ENCODE measurements at places on chromosomes 13 and 19. TPM values are rescaled to one million over a fixed set of nuclear protein-coding genes. Genes with fewer than 3 reads are reported as not detected.

- no peaks in the 10 kb centered on the region for H3K36me3 ChIP-seq
- no peak overlapping the region for H3K27ac ChIP-seq
- H3K4me1 ChIP-seq: peaks cover 5% of the 10 kb centered on the region
- H3K4me3 ChIP-seq: no peak overlapping the region
- peaks cover 47% of the 10 kb centered on the region for H3K27me3 ChIP-seq
- DNase-seq: no peak
Observed at GRCh38 chr13:39129213-39129612, 91.0 kb downstream of the NHLRC3 start.

- H3K27ac ChIP-seq: no peak overlapping the region
- no peak for DNase-seq
- H3K36me3 ChIP-seq: no peaks in the 10 kb centered on the region
- H3K27me3 ChIP-seq: no peaks in the 10 kb centered on the region
- H3K4me1 ChIP-seq: no peaks in the 10 kb centered on the region
- H3K4me3 ChIP-seq: no peak overlapping the region
Observed at GRCh38 chr13:68368922-68369321, 1138.8 kb upstream of the PCDH9 start.

DNA sequence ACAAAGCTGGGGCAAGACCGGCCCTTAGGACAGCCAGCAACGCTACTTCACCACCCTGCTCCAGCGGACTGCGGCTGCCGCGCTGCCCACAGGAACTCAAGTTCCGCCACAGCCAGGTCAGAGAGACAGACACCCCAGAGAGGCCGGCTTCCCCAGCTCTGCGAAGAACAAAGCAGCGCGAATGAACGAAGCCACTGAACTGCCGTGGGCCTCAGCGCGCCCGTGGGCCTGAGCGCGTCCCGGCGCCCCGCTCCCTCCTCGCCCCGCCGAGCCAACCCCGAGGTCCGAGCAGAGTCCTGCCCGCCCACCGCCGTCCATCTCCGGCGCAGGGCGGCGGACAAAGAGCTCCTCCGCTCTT is 158.4 kb downstream of the RNF17 start:
- H3K36me3 ChIP-seq: no peaks in the 10 kb centered on the region
- H3K27me3 ChIP-seq: no peaks in the 10 kb centered on the region
- peaks cover 14% of the 10 kb centered on the region for H3K4me1 ChIP-seq
- DNase-seq: no peak
- peak overlapping the region; percentile 95 for H3K27ac ChIP-seq

- H3K27ac ChIP-seq: no peak overlapping the region
- no peak overlapping the region for H3K4me3 ChIP-seq
- H3K4me1 ChIP-seq: no peaks in the 10 kb centered on the region
Observed at GRCh38 chr19:5356918-5357317, 16.3 kb upstream of the PTPRS start.

DNA sequence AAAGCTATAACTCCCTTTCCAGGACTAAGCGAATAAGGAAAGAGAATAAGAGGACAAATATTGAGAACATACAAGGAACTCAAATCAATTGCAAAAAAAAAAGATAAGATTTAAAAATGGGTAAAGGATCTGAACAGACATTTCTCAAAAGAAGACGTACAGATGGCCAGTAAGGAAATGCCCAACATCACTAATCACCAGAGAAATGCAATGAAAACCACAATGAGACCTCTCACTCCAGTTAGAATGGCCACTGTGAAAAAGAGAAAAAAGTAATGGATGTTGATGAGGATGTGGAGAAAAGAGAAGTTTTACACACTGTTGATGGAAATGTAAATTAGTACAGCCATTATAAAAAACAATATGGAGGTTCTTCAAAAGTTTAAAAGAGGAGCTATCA is 63.8 kb downstream of the VWA8 start:
- H3K4me3 ChIP-seq: no peak overlapping the region
- DNase-seq: no peak
- H3K27ac ChIP-seq: no peak overlapping the region

DNA sequence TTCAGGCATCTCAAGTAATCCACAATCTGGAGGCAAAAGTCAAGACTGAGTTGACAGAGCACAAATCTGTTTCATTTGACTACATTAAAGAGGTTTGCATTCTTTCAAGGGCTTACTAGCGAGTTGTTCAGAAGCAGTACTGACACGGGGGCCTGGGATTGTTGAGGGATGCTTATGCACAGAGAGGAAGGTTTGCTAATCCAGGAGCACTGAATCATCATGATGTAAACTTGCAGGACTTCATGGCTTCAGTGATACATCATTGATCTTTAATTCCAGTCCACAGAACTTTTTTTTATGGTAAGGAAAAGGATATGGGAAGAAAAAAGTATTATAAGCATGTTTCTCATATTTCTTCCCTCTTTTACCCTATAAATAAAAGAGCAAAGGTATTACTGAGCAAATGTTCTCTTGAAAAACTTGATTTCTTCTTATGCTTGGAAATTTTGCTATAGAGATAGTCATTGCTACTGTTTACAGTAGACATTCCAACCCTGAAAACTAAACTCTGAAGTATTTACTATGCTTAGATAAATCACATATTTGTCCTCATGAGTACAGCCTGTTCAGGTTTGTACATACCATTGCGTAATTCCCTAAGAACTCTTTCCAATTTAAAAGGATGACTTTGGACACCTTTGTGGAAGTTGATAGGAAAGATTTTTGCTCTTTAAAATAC is 65.8 kb upstream of the KPNA3 start:
- H3K27ac ChIP-seq: no peak overlapping the region
- peaks cover 3% of the 10 kb centered on the region for H3K36me3 ChIP-seq
- DNase-seq: no peak
- H3K27me3 ChIP-seq: no peaks in the 10 kb centered on the region

DNA sequence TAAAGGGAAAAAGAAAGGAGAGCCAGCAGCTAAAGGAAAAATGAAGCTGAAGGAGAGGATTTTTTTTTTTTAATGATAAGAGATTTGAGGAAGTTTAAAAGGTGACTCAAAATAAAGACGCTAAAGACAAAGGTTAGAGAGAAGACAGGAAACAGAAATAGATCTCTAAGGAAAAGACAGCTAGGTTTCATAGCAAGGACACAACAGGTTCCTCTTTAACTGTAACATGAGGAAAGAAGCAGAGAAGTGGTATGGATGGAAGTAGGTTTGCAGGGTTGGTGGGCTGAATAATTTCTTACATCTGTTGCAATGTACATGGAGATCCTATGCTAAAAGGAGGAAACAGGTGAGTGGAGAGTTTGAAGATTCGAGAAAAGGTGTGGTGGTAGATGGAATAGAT is 107.5 kb downstream of the MYCBP2 start:
- peaks cover 17% of the 10 kb centered on the region for H3K4me1 ChIP-seq
- H3K36me3 ChIP-seq: peaks cover 35% of the 10 kb centered on the region
- H3K27me3 ChIP-seq: no peaks in the 10 kb centered on the region
- no peak overlapping the region for H3K27ac ChIP-seq
- DNase-seq: no peak
- no peak overlapping the region for H3K4me3 ChIP-seq

- no peak overlapping the region for H3K27ac ChIP-seq
- H3K36me3 ChIP-seq: peaks cover 4% of the 10 kb centered on the region
- H3K27me3 ChIP-seq: no peaks in the 10 kb centered on the region
- H3K4me3 ChIP-seq: no peak overlapping the region
Observed at GRCh38 chr13:51632591-51633362, 48.5 kb downstream of the WDFY2 start.

GRCh38 chr19:2226840-2227360 is 9.2 kb downstream of the PLEKHJ1 start:
- DNase-seq: no peak
- H3K27ac ChIP-seq: no peak overlapping the region
- H3K36me3 ChIP-seq: peaks cover 18% of the 10 kb centered on the region
- H3K4me1 ChIP-seq: peaks cover 6% of the 10 kb centered on the region
- no peaks in the 10 kb centered on the region for H3K27me3 ChIP-seq
- H3K4me3 ChIP-seq: no peak overlapping the region

- DNase-seq: no peak
- no peak overlapping the region for H3K4me3 ChIP-seq
- H3K27me3 ChIP-seq: peaks cover 19% of the 10 kb centered on the region
- H3K36me3 ChIP-seq: no peaks in the 10 kb centered on the region
- H3K4me1 ChIP-seq: no peaks in the 10 kb centered on the region
- H3K27ac ChIP-seq: no peak overlapping the region
Observed at GRCh38 chr19:47839913-47840312, 18.2 kb downstream of the CRX start.

- no peak for DNase-seq
- H3K27ac ChIP-seq: no peak overlapping the region
- no peaks in the 10 kb centered on the region for H3K4me1 ChIP-seq
- H3K36me3 ChIP-seq: no peaks in the 10 kb centered on the region
- no peak overlapping the region for H3K4me3 ChIP-seq
- H3K27me3 ChIP-seq: no peaks in the 10 kb centered on the region
Observed at GRCh38 chr13:91946498-91947070, 548.2 kb downstream of the GPC5 start.

DNA sequence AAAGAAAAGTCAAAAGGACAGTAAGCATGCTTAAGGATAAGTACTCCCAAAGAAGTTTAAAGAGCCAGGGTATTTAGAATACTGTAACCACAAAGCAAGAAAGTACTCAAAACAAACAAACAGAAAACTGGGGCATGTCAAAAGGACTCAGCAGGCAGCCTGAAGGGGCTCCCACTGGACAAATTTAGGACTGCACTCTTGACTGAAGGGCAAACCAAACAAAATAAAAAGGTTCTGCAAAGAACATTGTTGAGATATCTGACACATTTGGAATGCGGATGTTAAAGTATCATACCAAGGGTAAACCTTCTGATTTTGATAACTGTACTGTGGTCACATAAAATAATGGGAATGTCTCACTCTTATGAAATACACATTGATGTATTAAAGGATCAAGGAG is 157.4 kb downstream of the TNFSF13B start:
- H3K27ac ChIP-seq: no peak overlapping the region
- H3K4me3 ChIP-seq: no peak overlapping the region
- H3K36me3 ChIP-seq: no peaks in the 10 kb centered on the region
- no peaks in the 10 kb centered on the region for H3K4me1 ChIP-seq
- no peaks in the 10 kb centered on the region for H3K27me3 ChIP-seq

DNA sequence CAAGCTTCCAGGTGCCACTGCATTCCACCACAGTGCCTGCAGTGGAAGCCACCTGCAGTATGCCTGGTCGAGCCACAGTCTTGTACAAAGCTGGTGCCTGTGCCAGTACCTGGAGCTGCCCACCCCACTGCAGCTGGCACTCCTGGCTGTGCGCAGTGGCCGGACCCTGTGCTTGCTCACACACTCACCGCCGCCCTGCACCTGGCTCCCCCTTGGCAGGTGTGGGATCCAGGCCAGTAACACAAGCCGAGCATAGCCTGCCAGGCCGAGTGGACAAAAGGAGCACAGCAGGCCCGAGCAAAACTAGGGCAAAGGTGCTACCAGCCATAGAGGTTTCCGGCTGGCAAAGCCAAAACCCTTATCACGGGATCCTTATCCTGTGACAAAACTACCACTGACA is 18.5 kb downstream of the UGGT2 start:
- H3K4me1 ChIP-seq: no peaks in the 10 kb centered on the region
- H3K27ac ChIP-seq: no peak overlapping the region
- no peak overlapping the region for H3K4me3 ChIP-seq
- no peaks in the 10 kb centered on the region for H3K27me3 ChIP-seq
- no peaks in the 10 kb centered on the region for H3K36me3 ChIP-seq

DNA sequence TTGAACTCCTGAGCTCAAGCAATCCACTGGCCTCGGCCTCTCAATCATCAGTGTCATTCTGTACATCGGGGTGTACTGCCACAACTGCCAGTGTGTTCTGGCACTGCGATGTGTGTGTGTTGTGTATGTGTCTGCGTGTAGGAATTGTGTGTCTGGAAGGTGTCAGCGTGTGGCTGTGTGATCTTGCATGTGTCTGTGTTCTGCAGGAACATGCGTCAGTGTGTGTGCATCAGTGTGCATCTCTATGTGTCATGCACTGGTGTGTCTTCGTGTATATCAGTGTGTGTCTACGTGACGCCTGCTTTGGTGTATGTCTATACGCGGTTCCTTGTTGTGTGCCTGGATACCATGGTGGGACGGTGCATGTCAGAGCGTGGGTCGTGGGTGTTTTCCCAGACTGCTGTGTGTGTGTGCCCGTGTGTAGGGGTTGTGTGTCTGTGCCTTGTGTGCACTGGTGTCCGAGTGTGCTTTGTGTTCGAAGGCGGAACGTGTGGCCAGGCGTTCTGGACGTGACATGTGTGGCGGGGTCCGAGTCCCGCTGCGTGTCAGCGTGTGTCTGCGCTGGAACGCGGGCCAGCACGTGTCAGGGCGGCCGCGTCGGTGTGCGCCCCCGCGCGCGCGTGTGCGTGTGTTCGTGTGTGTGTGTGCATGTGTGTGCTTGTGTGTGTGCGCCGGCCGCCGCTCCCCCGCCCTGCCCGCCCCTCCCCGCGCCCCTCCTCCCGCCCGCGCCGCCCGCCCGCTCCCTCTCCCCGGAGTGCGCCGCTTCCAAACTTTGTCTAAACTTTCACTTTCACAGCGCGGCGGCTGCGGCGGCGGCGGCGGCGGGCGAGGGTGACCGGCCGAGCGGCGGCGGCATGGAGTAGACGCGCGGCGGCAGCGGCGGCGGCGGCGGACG is at the start of gene NFIX:
Gene NFIX (plus strand): TSS at position 775 of the 895 bp plus-strand sequence. CDS start 363 bp downstream, outside the sequence.
- H3K4me3 ChIP-seq: peak within 1 kb of the TSS; percentile 82
- no peaks in the 10 kb centered on the region for H3K36me3 ChIP-seq
- peak within 1 kb of the TSS; percentile 22 for H3K27ac ChIP-seq
- peak; percentile 74 for DNase-seq
- no peaks in the 10 kb centered on the region for H3K27me3 ChIP-seq

DNA sequence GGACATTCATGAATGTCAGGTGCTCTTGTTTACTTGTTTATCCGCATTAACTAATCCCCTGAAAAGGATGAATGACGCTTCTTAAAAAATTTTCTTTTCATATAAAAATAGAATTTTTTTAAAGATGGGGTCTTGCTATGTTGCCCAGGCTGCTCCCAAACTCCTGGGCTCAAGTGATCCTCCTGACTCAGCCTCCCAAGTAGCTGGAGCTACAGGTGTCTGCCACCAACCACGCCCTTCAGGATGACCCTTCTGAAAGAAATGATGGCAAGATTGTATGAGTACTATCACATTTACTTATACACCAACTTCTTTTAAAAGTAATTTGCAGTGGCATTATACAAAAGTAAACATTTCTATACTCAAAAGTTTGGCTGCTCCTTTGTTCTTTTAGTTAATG is 6.2 kb upstream of the EBPL start:
- peaks cover 2% of the 10 kb centered on the region for H3K4me1 ChIP-seq
- DNase-seq: no peak
- H3K36me3 ChIP-seq: peaks cover 7% of the 10 kb centered on the region
- no peaks in the 10 kb centered on the region for H3K27me3 ChIP-seq
- no peak overlapping the region for H3K27ac ChIP-seq
- H3K4me3 ChIP-seq: no peak overlapping the region

GRCh38 chr13:77338961-77339401 is 12.1 kb upstream of the MYCBP2 start:
- DNase-seq: no peak
- H3K27me3 ChIP-seq: no peaks in the 10 kb centered on the region
- peak overlapping the region; percentile 26 for H3K27ac ChIP-seq
- H3K4me1 ChIP-seq: peaks cover 20% of the 10 kb centered on the region
- no peaks in the 10 kb centered on the region for H3K36me3 ChIP-seq
- no peak overlapping the region for H3K4me3 ChIP-seq

- no peak for DNase-seq
- no peak overlapping the region for H3K27ac ChIP-seq
- H3K27me3 ChIP-seq: no peaks in the 10 kb centered on the region
- H3K36me3 ChIP-seq: no peaks in the 10 kb centered on the region
- no peaks in the 10 kb centered on the region for H3K4me1 ChIP-seq
- no peak overlapping the region for H3K4me3 ChIP-seq
Observed at GRCh38 chr13:84574851-84575250, 692.6 kb upstream of the SLITRK1 start.

The TMPRSS9 gene
- total RNA-seq: not detected

The AZU1 gene
- total RNA-seq: not detected

The ADPRHL1 gene
- 0.44 TPM for total RNA-seq

The ETV2 gene
- total RNA-seq: 1.5 TPM

The TEX26 gene
- not detected for total RNA-seq

The IQCN gene
- total RNA-seq: 0.32 TPM

The ZNF829 gene
- 8.4 TPM for total RNA-seq

The KLK1 gene
- 1.1 TPM for total RNA-seq

The ZNF221 gene
- total RNA-seq: 1.2 TPM

The CCDC194 gene
- total RNA-seq: 0.96 TPM

The TFDP1 gene
- total RNA-seq: 242 TPM
